IPS DF 6.9 (cell line): ENCODE measurements at places on chromosomes 13 and 19.

DNA sequence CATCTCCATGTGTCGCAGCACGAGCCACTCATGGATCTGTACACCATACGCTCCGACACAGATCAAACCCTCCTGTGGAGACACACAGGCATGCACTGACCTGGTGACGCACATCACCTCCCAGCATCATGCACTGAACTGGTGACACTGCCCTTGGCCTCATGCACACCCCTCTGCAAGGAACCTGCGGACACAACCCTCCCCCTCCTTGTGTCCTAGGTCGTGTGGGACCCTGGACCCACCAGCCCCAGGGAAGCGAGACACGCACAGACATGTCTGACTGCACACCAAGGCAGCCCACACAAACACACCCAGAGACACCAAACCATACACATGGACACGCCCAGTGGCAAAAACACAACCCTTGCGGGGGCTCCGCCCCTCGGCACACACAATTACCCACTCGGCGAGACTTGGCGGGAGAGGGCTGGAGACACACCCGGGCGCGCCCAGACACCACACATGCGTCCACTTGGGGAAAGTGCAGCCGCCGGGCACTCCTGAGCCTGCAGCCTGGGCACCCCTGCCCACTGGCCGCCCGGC, 2.0 kb upstream of the KCNN4 start:
- no peak for DNase-seq

DNA sequence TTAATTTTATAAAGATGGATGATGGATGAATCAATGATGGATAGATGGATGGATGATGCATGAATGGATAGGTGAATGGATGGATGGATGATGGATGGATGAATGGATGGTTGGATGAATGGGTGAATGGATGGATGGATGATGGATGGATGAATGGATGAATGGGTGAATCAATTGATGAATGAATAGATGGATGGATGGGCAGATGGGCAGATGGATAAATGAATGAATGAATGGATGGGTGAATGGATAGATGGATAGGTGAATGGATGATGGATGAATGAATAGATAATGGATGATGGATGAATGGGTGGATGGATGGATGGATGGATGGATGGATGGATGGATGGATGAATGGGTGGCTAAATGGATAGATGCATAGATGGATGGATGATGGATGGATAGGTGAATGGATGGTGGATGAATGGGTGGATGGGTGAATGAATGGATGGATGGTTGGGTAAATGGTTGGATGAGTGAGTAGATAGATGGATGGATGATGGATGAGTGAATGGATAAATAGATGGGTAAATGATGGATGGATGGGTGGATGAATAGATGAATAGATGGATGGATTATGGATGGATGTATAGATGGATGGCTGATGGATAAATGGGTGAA, 12.8 kb downstream of the ZNF579 start:
- no peak for DNase-seq

- DNase-seq = no peak
Observed at GRCh38 chr19:30670011-30670329, 297.8 kb downstream of the ZNF536 start.

DNA sequence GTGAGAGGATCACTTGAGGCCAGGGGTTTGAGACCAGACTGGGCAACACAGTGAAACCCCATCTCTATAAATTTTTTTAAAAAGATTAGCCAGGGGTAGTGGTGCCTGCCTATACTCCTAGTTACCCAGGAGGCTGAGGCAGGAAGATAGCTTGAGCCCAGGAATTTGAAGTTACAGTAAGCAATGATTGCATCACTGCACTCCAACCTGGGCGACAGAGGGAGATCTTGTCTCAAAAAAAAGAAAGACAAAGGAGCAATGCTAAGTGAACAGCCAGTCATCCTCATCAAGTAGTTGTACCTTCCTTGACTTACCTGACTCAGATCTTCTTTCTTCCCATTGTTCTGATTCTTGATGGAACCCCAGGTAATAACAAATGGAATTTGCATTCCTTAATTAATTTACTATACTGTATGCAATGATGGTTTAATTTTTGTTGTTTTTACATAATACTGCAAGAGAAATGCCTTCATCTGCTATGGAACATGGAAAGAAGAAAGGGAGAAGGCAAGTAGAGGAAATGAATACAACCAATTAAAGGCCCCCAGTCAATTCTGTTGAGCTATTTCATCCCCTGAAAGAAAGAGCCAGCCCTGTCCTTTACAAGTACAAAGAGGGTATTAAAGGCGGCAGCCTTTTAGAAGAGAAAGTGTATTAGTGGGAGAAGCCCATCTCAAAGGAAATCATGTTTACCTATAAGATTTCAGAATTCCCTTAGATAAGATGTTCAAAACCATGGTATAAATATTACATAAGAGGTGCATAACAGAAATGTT, 316.7 kb downstream of the DIAPH3 start:
- DNase-seq = no peak

GRCh38 chr13:101018720-101019119, 344.1 kb upstream of the TMTC4 start:
- DNase-seq = no peak

GRCh38 chr13:40550130-40550529, 116.3 kb downstream of the FOXO1 start:
- DNase-seq = no peak

DNA sequence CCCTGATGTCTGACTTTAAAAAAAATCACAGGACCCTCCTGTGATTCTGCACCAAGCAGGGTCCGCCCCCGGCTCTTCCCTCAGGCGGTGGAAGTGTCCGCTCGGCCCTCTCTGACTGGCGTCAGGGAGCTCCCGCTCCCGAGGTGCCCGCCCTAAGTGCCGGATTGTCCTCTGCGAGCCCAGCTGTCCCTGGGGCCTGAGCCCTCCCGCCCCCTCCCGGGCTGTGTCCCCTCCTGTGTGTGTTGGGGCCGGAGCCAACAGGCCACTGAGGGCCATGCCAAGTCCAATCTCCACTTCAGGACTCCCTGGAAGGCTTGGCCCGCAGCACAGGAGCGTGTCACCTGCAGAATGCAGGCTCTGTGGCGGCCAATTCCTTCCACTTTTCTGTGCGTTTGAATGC, 25.4 kb downstream of the MAP2K2 start:
- no peak for DNase-seq

GRCh38 chr13:75769141-75769905, 133.2 kb downstream of the LMO7 start:
- DNase-seq = no peak

GRCh38 chr19:31285744-31286143, 63.5 kb downstream of the TSHZ3 start:
- DNase-seq = no peak

DNA sequence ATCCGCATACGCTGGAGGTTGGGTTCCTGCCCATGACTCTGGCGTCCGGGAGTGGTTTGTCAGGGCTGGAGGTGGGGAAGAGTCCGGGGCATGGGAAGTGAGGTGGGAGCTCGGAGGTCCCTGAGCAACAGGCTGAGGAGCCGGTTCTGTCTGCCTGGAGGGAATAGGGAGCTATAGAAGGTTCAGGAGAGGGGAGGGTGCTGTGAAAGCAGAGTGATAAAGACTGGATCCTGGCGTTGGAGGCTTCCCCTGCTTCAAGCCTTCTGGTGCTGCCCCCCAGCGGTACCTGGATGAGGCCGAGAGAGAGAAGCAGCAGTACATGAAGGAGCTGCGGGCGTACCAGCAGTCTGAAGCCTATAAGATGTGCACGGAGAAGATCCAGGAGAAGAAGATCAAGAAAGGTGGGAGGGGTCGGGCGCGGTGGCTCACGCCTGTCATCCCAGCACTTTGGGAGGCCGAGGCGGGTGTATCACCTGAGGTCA, 2.6 kb downstream of the HMG20B start:
- DNase-seq = no peak

- no peak for DNase-seq
Observed at GRCh38 chr19:34184880-34185491, 12.7 kb downstream of the LSM14A start.

DNA sequence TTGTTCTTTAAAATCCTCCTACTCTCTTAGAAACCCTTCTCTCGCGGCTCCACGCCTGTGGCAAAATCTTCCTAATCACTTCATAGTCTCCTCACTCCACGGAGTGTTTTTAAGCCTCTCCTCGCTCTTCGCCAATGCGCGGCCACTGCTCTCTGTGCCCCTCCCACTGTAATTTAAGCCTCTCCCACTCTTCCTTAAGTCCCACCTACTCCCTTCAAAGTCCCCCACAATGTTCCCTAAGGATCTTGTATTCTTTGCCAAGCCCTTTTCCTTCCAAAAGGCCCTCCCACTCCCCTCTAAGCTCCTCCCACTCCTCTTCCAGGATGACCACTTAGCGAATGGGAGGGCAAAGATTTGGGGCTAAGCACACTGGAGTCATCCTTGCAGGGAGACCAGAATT, 1.3 kb downstream of the FIZ1 start:
- DNase-seq = no peak

DNA sequence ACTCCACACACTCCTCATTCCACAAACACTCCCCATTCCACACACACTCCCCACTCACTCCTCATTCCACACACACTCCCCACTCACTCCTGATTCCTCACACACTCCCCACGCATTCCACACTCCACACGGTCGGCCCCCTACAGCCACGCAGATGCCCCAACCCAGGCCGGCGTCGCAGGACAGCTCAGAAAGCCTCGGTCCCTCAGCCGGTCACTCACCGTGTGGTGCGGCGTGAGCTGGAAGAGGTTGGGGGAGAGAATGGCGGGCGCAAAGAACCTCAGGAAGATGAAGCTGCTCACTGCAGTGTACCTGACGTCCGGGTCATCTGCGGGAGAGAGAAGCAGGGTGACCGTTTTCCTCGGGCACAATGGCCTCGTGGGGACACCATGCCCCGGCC, 39.0 kb upstream of the C13orf46 start:
- DNase-seq = no peak

DNA sequence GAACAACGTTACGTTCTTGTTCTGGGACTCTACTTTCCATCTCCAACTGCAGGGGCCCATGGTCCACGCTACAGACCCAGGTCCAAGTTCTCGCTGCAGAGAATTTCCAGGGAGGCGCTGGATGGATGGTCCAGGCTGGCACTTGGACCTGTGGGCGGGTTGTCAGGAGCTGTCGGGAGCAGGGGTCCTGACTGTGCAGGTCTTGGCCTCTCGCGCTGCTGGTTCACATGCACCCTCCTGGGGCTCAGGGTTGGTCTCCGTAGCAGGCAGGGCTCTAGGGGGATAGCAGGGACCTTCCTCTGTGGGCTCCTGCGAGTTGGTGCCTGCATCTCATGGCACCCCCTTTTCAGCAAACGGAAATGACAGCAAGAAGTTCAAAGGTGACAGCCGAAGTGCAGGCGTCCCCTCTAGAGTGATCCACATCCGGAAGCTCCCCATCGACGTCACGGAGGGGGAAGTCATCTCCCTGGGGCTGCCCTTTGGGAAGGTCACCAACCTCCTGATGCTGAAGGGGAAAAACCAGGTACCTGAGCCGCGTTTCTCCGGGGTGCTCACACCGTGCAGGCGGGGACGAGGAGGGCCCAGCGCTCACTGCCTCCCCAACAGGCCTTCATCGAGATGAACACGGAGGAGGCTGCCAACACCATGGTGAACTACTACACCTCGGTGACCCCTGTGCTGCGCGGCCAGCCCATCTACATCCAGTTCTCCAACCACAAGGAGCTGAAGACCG, 6.6 kb downstream of the PTBP1 start:
- no peak for DNase-seq

DNA sequence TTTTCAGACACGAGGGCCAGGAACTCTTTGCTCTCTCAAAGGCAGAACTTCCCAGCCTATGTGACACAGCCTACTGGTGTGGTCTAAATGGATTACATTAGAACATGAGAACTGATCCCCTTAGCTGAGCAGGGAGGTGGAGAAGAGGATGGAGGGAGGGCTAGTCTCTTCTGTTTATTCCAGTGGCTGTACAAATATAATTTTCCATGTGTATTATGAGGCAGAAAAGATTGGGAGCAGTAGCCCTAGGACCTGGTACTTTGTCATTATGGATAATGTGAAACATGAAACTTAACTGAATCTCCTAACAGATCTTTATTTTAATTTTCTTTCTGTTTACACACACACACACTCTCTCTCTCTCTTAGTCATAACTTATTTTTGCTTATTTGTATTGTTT, 82.1 kb downstream of the WDFY2 start:
- DNase-seq = no peak

- DNase-seq = peak; percentile 88
Observed at GRCh38 chr19:46856062-46857022, 4.5 kb upstream of the ARHGAP35 start.

DNA sequence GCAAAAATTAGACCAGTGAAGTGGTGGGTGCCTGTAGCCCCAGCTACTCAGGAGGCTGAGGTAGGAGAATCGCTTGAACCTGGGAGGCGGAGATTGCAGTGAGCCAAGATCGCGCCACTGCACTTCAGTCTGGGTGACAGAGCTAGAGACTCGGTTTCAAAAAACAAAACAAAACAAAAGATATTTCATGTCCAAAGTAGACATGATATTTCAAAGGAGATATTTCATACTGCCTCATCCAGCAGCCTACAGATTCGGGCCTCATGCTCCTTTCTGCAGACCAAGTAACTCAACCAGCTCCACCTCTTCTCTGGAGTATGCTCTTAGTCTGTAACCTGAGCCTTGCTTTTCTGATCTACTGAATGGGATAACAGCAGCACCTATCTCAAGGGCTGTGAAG, 15.0 kb downstream of the ZC3H4 start:
- no peak for DNase-seq

DNA sequence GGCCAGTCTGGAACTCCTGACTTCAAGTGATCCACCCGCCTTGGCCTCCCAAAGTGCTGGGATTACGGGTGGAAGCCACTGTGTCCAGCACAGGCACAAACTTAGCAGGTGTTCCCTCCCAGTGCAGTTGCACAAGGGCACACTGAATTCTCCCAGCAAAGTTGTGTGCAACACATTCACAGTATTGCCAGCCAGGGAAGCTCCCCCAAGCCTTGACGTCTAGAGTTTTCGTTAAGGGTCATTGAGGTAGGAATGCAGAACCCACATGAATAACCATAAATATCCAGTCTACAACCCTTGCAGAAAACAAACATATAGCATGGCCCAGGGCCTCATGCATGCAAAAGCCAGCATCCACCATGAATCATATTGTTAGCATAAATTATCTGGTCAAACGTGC, 3.3 kb upstream of the AURKC start:
- DNase-seq = no peak

DNA sequence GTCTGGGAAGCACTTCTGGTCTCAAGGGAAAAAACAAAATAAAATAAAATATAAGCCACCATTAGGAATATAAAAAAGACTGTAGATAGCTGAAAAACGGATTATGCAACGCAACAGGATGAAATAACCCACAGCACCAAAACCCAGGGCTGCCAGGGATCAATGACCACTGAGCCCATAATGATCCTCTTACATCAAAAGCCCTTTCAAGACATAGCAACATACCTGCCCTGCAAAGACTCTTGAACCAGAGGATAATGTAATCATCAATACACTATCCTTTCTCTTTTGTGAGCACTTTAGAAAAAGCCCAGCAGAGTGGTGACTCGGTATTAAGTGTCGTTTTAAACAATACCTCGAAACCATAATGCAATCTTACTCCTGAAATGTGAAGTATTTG, 235.0 kb upstream of the SOX21 start:
- DNase-seq = no peak
